Suppressor macrophage treated with lipopolysaccharide for 4 hours (primary cell): ENCODE measurements at places on chromosomes 7 and 10.
A peak's percentile ranks its signal among the peaks of the same experiment; 100 is the strongest.

- DNase-seq: peak; percentile 47
Measured at GRCh38 chr7:128322040-128322643, 21.6 kb downstream of the RBM28 start.

GRCh38 chr10:61364619-61365018 is 88.6 kb downstream of the TMEM26 start:
- no peak for DNase-seq

- DNase-seq: no peak
Measured at GRCh38 chr7:138610671-138611170, 90.4 kb downstream of the SVOPL start.

DNA sequence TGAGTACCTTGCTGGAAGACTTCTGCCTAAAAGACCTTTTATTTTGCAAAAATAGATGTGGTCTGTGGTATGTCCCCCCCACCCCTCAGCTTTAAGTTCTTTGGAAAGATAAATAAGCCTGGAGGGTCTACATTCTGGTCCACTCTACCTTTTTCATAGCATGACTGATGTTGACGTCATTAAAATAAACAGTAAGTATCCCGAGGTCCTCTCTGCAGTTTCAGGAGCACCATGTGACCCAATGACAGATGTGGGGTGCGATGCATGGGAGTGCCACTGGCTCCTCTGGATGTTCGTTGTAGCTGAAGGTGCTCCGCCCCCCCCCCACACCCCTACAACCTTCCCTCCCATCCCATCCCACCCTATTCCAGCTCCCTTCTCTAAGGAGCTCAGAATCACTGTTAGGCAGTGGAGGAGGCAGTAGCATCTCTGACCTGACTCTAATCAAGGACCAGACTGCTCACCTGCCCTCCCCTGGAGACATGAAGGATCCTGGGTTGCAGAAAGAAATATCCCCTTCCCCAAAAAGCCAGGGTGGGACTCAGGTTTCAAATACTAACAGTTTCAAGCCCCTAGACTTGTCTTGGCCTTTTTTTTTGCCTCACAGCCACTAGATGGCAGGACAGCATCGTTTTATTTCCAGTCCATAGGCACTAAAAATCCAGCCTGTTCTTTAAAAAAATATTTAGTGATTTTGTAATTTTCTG is 25.1 kb downstream of the CASP7 start:
- peak; percentile 33 for DNase-seq

- no peak for DNase-seq
Measured at GRCh38 chr10:124737708-124738107, 6.5 kb downstream of the FAM53B start.

GRCh38 chr7:2521341-2521745 is 1.8 kb downstream of the LFNG start:
- no peak for DNase-seq

DNA sequence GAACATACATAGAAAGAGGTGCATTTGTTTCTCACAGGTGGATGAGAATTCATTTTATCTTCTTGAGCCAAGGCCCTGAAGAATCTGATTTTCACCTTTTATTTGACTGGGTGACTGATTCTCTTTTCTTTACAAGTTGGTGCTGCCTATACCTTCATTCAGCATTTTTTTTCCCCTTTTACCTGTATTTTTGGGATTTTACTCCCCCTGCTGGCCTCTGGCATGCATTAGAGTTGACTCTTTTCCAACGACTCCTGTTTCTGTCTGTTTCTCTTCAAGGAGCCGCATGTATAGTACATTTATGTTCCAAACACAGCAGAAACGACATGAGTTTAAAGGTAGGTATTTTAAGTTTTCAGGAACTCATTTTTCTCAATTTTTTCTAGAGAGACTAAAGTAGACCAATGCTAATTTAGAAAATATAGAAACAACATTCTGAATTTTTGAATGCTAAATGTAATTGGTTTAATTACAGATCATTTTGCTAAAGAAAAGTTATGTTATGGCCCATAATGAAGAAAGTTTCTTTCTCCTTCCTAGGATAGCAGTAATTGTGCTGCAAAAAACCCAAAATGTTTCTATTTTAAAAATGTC is 149.8 kb upstream of the HDAC9 start:
- peak; percentile 66 for DNase-seq

DNA sequence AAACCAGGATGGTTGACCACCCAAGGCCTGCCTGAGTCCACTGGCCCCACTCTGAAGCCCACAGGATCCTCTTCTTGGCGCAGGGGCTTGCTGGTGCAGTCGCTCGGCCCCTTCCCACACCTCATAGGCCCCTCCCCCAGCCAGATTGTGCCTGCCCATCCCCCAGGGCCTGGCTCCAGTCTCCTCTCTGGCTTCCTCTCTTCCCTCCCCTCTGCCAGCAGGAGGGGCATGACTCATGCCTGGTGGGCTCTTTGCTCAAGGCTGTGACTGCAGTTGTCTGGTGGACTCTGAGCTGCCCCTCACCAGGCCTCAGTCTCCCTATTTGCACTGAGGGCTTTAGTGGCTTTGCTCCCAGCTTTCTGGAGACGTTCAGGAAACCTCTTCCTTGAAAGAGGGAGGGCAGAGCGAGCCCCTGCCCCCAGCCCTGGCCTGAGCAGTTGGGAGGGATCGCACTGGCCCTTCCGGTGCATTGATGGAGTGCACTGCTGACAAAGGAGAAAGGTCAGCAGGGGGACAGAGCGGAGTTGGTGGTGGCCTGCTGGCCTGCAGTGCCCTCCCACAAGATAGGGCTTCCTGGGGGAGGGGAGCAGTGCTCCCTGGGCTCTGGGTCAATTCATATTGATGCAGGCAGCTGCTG is 60.7 kb downstream of the ZMIZ1 start:
- DNase-seq: no peak

- no peak for DNase-seq
Measured at GRCh38 chr10:85492684-85493083, 873.9 kb downstream of the GRID1 start.

DNA sequence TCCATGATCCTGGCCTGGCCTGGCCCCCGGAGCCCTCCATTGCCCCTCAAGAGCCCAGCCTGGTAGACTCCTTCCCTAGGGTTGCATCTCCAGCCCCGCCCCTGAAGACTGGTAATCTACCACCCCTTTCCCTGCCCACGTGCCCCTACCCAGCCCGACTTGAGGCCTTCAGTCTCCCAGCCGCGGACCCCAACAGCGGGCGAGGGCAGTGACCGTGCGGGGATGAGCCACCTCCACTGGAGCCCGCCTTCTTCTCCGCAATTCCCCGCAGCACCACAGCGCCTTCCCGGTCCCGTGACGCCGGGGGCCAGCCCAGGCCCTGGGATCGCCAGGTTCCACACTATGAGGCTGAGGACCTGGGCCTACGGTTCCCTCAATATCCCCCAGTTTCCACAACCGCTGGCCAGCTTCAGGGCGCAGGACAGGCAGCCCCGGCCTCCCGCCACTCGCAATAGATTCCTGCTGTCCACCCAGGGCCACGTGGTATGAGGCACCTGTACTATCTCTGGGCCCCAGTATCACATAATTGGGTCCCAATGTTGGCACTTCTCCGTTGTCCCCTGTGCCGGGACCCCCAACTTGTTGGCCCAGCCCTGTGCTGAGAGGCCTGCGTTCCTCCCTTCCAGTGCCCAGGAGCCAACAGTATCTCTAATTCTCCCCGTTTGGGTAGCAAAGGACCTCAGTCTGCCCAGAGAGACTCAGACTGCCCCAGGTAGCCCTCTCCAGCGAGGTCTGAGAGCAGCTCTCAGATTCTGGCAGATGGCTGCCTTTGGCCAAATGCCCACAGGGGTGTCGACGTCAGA is 1.1 kb upstream of the GPRIN2 start:
- DNase-seq: no peak

- DNase-seq: no peak
Measured at GRCh38 chr7:45324683-45325237, 167.2 kb downstream of the RAMP3 start.

GRCh38 chr7:149196151-149196704 is 882 bp downstream of the ZNF282 start:
- DNase-seq: peak; percentile 2

- DNase-seq: peak; percentile 26
Measured at GRCh38 chr10:132571650-132572544, 34.3 kb downstream of the INPP5A start.

DNA sequence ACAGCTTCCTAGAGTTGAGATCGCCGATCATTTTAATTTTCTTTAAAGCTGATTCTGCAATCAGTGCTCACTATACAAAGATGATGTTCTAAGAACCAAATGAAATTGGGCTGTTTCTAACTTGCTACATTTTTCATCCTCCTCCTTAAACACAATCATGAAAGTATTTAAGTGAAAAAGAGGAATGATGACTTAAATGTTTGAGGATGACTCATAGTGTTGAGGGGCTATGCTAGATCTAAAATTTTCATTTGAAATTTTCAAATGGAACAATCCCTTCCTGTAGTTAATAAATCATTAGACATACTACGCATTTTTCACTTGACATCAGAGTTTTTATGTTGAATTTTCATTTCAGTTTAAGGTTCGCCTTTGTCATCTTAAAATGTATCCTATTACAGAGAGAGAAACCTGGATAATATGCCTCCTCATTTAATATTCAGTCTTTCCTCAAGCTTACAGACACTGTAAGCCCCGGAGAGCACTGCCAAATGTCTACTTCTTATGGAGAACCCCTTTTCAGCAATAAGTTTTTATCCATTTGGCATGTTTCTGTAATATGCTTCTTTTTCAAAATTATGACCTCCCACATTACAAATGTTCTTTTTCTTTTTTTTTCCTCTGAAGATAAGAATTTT is 499.6 kb downstream of the MAGI2 start:
- DNase-seq: no peak

- DNase-seq: no peak
Measured at GRCh38 chr7:73830681-73831583, at the start of gene CLDN4. Gene CLDN4, plus strand, starts transcription at chr7:73830996. Its CDS starts 206 bp downstream, at chr7:73831202.

DNA sequence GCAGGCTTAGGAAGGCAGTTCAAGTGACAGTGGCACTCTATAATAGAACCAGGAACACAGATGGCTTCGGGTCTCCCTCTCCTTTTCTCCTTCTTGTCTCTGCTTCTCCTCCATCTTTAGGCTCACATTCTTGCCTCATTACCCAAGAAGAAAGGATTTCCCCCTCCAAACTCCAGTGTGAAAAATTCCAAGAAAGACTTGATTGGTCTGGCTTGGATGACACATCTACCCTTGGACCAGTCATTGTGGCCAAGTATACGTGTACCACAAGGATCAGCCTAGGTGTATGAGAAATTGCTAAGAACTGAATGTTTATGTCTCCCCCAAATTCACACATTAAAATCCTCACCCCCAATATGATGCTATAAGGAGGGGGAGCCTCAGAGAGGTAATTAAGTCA is 53.9 kb downstream of the PRTFDC1 start:
- no peak for DNase-seq

DNA sequence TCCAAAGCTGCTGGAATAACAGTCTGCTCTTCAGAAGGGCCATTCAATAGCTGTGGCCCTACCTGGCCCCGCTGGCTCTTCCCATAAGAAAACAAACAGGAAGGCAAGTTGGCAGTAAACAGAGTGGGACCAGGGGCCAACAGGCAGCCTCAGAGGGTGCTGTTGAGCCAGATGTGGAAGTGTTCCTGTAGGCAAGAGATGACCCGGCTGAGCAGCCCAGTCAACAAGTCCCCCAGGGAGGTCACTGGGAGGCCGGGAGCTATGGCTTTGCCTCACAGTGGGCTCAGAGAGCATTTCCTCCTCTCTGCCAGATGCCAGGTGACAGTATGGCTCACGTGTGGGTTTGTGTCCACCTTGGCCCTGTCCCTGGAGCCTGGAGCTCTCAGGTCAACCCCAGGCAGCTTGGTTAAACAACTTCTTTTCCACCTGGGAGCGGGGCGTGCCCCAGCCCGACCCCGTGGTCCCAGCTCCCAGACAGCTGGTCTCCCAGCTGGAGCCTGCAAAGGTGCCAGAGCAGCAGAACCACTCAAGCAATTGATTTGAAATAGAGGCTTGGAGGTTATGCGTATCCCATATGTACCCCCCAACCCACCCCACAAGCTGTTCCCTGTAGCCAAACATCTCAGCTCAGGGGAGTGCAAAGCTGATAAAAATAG is 33.8 kb upstream of the LOXL4 start:
- no peak for DNase-seq

GRCh38 chr7:44433255-44434022 is 57.0 kb downstream of the NUDCD3 start:
- no peak for DNase-seq

DNA sequence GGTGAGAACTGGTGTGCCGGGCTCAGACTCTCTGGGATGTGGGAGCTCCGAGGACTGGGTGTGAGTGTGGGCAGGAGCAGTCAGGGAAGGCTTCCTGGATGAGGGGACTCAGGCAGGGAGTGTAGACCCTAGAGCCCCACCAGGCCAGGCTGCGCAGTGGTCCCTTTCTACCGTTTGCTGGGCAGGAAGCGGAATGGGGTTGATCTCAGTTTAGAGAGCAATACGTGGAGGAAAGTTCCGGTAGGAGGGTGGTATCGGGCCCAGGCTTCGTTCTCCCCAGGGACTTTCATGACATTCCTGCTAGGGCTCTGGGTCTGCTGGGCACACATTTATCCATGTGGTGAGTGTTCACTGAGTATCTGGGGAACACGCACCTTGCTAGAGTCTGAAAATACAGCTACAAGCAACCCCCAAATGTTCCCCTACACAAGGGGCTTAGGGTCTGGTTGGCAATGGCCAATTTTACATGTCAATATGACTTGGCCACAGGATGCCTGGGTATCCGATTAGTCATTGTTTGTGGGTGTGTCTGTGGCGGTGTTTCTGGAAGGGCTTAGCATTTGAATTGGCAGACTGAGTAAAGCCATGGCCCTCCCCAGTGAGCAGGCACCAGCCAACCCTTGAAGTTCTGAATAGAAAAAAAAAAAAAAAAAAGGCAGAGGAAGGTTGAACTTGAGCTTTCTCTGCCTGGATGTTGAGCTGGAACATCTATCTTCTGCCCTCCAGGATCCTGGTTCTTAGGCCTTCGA is 20.8 kb downstream of the GHRHR start:
- peak; percentile 11 for DNase-seq

DNA sequence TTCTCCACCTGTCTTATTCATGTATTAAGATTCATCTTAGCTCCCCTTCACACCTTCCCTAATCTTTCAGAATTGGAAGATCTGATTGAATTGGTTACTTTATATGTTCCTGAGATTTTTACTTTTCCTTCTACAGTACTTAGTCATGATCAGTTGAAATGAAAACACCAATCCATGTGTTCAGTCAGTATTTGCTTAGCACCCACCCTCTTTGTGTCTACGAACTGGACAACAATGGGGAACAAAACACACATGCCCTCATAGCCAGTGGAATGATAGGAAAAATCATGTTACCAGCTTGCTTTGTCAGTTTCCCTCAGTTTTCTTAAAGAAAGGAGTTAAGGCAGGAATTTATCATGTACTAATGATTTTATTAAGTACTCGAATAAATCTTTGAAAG is 2.0 kb downstream of the MASTL start:
- peak; percentile 35 for DNase-seq

- DNase-seq: no peak
Measured at GRCh38 chr7:45650404-45651394, 76.5 kb downstream of the ADCY1 start.

DNA sequence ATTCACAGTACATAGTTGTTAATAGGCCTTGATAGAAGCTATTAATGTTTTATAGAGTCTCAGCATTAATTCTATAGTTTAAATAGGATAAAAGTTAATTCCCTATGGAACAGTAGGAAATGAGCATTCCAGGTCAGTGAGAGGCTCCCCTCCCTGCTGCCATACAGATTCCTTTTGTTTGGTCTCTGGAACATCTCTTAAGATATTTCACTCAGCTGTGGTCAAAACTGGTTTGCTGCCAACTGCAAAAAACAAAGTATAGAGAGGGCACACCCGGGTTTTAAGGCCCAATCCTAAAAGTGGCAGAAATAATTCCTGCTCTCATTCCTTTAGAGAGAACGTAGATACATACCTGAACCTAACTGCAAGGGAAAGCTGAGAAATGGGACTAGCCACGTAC is 51.3 kb downstream of the MDFIC start:
- DNase-seq: no peak

- no peak for DNase-seq
Measured at GRCh38 chr7:44210107-44210506, 9.3 kb downstream of the YKT6 start.
